Natural killer cell (primary cell): ENCODE measurements at places on chromosomes 5 and 9. TPM values are rescaled to one million over a fixed set of nuclear protein-coding genes. Genes with fewer than 3 reads are reported as not detected.
A peak's percentile ranks its signal among the peaks of the same experiment; 100 is the strongest.

DNA sequence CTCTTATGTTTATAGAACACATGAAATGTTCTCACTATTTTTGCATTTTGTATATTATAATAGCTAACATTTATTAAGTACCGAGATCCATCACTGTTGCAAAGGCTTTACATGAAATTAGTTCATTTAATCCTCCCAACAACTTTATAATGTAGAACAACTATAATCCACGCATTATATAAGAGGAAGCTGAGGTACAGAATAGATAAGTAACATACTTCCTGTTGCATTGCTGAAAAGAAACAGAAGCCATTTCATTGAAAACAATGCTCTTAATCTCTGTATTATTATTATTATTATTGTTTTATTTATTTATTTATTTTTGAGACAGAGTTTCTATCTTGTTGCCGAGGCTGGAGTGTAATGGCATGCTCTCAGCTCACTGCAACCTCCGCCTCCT is 7.9 kb upstream of the INSYN2B start:
- peaks cover 71% of the 10 kb centered on the region for H3K36me3 ChIP-seq
- no peak overlapping the region for H3K27ac ChIP-seq
- H3K4me1 ChIP-seq = no peaks in the 10 kb centered on the region
- no peak for DNase-seq

The MARCOL gene
- not detected for total RNA-seq

DNA sequence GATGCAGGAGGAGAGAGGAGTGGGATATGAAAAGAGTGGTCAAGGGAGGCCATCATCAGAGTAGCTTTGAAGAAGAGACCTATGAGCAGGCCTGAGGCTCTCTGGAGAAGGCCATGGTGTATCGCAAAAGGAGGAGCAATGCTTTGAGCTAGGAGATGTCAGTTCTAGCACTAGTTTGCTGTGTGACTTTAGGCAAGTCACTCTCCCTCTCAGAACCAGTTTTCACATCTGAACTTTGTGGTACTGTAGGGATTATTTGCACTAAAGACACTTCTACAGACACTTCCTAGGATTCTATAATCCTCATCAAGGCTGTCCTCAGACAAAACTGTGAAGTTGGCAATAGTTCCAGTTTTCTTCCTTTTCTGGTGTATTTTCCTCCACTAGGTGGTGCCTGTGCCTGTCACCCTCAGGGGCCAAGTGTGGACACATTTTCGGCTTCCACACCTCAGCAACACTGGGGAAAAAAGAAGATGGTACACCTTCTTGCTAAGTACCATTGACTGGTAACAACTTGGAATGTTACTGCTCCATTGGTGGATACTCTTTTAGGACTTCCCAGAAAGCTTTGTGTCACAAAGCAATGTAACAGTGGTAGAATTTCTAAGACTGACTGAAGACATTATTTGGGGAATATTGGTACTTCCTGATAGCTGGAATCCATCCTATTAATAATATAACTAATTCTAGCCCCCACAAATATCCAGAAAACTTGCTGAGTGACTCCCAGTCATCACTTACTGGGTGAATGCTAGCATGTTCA is 9.9 kb downstream of the PAPPA start:
- no peaks in the 10 kb centered on the region for H3K4me1 ChIP-seq
- H3K27me3 ChIP-seq = no peaks in the 10 kb centered on the region
- no peaks in the 10 kb centered on the region for H3K36me3 ChIP-seq
- H3K4me3 ChIP-seq = no peak overlapping the region
- DNase-seq = no peak

The PDE6A gene
- total RNA-seq = not detected

DNA sequence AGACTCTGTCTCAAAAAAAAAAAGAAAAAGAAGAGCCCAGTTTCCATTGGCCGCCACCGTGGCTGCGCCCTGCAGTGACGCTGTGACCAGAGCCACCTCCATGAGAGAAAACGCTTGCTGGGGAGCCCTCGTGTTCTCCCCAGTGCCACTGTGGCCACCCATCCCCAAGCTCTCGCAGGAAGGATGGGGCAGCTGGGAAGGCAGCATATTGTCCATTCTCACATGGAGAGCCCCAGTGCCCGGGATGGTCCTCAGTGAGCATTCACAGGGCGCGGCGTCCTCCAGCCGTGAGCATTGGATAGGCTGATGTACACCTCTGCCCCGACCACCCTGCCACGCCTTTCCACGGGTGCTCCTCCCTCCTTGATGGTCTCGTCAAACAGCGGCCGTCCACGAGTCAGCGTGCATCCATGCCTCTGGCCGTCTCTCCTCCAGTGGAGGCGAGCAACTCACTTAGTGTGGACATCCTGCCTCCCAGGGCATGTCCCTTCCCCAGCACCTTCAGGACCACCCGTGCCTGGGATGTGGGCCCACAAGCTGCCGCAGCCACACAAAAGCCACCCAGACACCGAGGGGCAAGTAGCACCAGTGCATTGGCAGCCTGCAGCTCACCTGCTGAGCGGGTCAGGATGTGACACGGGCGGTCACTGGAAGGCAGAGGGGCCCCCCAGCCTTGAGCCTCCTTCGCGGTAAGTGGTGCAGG is 23.4 kb upstream of the SLC6A19 start:
- no peak for DNase-seq
- H3K36me3 ChIP-seq = no peaks in the 10 kb centered on the region
- H3K27me3 ChIP-seq = no peaks in the 10 kb centered on the region
- H3K4me1 ChIP-seq = peaks cover 14% of the 10 kb centered on the region
- no peak overlapping the region for H3K4me3 ChIP-seq

DNA sequence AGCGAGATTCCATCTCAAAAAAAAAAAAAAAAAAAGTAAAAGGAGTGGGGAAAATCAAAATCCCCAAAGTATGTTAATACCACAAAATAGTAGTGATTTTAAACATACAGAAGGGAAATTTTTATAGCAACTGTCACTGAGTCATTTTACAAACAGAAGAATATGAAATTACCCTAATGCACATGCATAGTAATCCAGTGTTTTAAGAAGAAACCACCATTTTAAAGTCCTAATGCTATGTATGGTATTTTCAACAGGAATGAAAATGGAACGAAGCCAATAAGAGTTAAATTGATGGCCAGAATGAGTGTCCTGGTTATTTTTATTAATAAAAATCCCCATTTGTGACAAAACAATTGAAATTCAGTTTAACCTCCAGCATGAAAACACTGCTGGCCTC is 26.7 kb upstream of the NXNL2 start:
- H3K36me3 ChIP-seq = no peaks in the 10 kb centered on the region
- H3K4me1 ChIP-seq = no peaks in the 10 kb centered on the region
- H3K27ac ChIP-seq = no peak overlapping the region
- H3K27me3 ChIP-seq = no peaks in the 10 kb centered on the region
- DNase-seq = no peak

- no peaks in the 10 kb centered on the region for H3K27me3 ChIP-seq
- no peak for DNase-seq
- H3K27ac ChIP-seq = no peak overlapping the region
- H3K36me3 ChIP-seq = no peaks in the 10 kb centered on the region
- H3K4me3 ChIP-seq = no peak overlapping the region
Measured at GRCh38 chr9:79213417-79214125, 358.2 kb upstream of the TLE4 start.

DNA sequence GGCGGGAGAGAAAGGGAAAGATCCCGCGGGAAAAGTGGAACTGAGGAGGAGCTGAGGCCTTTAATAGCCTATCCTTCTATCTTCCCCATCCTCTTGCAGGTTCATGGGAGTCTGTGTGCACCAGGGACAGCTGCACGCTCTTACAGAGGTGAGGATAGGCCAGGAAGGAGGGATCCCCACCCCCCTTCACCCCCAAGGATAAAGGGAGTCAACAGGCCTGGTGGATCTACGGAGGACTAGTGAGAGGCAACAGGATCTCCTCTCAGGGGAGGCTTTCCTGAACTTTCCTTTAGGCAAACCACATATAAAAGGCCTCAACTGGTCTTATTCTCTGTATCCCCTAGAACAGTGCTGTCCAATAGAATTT is 1.1 kb downstream of the TESK1 start:
- H3K27me3 ChIP-seq = no peaks in the 10 kb centered on the region
- DNase-seq = no peak
- peak overlapping the region; percentile 50 for H3K4me3 ChIP-seq
- peak overlapping the region; percentile 69 for H3K27ac ChIP-seq

DNA sequence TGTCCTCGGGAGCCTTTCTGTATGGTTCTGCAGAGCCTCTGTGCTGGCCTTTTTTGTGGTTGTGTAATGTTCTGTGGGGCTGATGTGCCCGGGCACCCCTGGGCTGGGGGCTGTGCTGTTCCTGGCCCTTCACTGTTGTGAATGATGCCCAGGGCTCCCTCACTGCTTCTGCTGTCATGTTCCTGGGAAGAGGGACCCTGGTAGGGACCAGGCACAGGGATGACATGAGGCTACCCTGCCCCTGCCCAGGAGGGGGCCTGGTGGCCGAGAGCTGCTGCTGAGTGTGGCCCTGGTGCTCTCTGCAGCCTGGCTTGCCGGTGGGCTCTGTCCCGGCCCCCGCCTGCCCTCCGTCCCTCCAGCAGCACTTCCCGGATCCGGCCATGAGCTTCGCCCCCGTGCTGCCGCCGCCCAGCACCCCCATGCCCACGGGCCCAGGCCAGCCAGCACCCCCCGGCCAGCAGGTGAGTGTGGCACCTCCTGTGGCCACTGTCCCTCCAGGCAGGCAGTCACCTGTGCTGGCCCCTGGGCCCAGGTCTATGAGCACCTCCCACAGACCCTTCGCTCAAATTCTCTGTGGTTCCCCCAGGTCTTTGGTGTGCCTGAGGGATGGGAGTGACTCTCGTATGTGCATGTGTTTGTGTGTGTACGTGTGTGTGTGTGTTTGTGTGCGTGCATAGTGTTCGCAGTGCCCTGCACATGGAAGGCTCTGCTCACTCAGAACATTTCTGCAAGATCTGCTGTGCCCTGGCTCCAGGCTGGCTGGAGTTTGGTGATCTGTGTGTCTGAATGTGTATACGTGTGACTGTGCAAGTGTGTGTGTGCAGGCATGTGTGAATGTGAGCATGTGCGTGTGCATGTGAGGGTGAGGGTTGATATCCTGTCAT is 72.3 kb downstream of the WNK2 start:
- no peaks in the 10 kb centered on the region for H3K36me3 ChIP-seq
- H3K27ac ChIP-seq = no peak overlapping the region
- DNase-seq = no peak
- no peak overlapping the region for H3K4me3 ChIP-seq

GRCh38 chr9:135655317-135655716 is 7.8 kb upstream of the LCN9 start:
- H3K4me3 ChIP-seq = no peak overlapping the region
- no peak for DNase-seq

GRCh38 chr9:14452539-14452938 is 138.6 kb upstream of the NFIB start:
- no peaks in the 10 kb centered on the region for H3K27me3 ChIP-seq
- no peak overlapping the region for H3K4me3 ChIP-seq
- H3K27ac ChIP-seq = no peak overlapping the region
- no peaks in the 10 kb centered on the region for H3K36me3 ChIP-seq
- DNase-seq = no peak
